Natural killer cell treated with Interleukin-12 subunit alpha and Interleukin-12 subunit beta and Interleukin-15 and Interleukin-18, amount 100 ng/mL, for 72 hours (primary cell): ENCODE measurements at places on chromosomes 7 and 10. TPM values are rescaled to one million over a fixed set of nuclear protein-coding genes. Genes with fewer than 3 reads are reported as not detected.

Gene SCART1
- total RNA-seq, result 2.0 TPM

Gene CNPY1
- total RNA-seq, result not detected

Gene CALN1
- not detected for total RNA-seq

Gene EPHA1
- 0.21 TPM for total RNA-seq

Gene UTF1
- total RNA-seq, result not detected

Gene NKX6-2
- total RNA-seq, result not detected

Gene GIMAP4
- total RNA-seq, result 245 TPM

Gene AIMP2
- 74.8 TPM for total RNA-seq

Gene DBNL
- 202 TPM for total RNA-seq

Gene CYP51A1
- 62.5 TPM for total RNA-seq
